ENCODE measurements at places on chromosomes 1 and 21.
A peak's percentile ranks its signal among the peaks of the same experiment; 100 is the strongest.

GRCh38 chr1:62528015-62528414 is 69.3 kb upstream of the ANGPTL3 start:
- no peak for DNase-seq

- no peak for DNase-seq
Measured at GRCh38 chr1:204219971-204220616, 6.3 kb upstream of the GOLT1A start.

- no peak for DNase-seq
Measured at GRCh38 chr1:182527680-182528079, 61.4 kb downstream of the RNASEL start.

- DNase-seq, result no peak
Measured at GRCh38 chr1:201093561-201093960, 18.7 kb downstream of the CACNA1S start.

DNA sequence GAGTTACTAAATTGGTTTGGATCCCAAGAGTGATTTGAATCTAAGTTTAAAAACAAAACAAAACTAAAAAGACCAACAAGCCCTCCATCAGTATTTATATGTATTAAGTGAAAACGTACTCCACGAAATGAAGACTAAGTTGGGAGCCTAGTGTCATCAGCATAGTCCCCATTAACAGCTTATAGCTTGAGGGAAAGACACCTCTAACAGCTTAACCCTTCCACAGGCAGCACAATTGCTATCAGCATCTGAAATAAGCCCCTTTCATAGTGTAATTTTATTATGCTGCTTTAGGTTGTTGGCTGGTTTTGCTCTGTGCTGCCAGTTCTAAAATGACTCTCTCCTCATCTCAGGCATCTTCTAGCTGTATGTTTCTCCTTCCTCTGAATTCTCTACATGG is 25.8 kb upstream of the ST6GALNAC5 start:
- no peak for DNase-seq

DNA sequence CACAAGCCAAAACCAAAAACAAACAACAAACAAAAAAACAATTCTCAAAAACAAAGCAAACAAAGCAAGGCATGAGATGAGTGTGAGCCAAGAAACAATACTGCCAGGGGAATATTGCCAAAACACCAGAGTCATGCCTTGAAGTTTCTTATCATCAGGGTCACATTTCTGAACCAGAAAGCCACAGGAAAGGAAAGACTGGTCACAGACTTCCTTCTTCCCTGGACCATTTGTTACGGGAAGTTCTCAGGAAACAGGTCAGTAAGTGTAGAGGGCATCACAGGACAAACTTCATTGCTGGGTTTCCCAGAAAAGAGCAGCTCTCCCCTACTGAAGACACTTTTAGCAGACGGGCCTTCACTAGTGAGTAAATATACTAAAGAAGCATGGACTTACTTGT is 191.2 kb downstream of the GABPA start:
- no peak for DNase-seq

- DNase-seq, result no peak
Measured at GRCh38 chr1:199667089-199667488, 360.4 kb upstream of the NR5A2 start.

- peak; percentile 66 for DNase-seq
Measured at GRCh38 chr1:226702957-226703831, 35.9 kb downstream of the ITPKB start.

DNA sequence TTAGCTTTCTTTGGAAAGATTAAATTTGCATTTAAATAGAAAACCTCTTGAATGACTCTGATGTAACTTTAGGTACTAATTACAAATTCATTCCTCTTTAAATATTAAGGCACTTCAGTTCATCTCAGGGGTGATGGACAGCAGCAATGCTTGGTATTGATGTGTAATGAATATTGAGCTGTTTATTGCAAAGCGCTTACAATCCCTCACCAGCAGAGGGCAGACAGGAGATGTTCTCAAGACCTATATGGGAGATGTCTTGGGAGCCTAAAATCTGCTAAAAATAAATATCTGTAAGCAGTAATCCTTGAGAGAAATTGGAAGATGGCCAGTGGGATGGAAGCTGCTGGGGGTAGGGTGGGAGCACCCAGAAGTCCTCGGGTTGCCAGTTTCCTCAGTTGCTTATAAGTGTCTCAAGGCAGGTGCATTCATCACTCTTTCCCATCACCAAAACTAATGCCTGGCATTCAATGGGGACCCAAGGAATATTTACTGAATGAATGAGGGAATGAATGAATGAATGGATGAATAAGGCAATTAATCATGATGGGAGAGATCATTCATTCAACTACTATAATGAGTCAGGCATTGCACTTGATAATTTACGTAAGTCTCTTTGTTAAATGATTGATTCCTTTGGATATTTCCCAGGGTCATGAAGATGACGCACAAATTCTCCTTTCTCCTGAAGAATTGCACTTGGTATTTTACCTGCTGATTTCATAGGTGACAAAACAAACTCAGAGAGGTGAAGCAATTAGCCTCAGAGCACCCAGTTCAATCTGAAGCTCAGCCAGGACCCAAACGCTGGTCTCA is 2.3 kb downstream of the KLHDC8A start:
- DNase-seq, result peak; percentile 43

GRCh38 chr1:228073061-228073856 is 9.2 kb upstream of the ARF1 start:
- peak; percentile 21 for DNase-seq

GRCh38 chr1:109263234-109263596 is 13.9 kb downstream of the CELSR2 start:
- DNase-seq, result no peak

DNA sequence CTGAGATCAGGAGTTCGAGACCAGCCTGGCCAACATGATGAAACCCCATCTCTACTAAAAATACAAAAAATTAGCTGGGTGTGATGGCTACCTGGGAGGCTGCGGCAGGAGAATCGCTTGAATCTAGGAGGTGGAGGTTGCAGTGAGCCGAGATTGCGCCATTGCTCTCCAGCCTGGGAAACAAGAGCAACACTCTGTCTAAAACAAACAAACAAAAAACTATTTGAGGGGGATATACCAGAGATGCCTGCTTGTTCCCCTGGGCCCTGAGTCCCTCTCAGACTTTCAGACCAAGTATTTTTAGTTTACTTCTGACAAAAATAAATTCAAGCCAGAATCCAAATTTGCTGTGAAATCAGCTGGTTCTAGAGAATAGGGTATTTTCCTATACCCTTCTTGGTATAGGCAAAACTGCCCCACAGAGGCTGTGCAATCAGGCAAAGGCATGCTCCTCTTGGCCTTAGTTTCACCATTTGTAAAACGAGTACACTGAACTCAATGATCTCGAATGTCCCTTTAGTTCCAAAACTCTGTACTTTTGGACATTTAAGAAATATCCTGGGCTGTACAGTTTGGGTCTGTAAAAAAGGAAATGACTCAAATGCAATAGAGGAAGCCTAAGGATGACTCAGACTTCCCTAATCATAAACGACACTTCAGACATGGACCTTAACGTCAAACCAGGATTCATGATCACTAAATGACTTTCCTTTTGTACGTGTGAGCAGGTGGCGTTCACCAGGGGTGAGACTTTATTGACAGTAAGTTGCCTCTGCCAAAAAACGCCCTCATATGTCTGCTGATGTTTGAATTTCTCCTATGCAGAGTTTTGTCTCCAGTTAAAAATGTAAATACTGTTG is 16.1 kb downstream of the ENSA start:
- peak; percentile 86 for DNase-seq

- no peak for DNase-seq
Measured at GRCh38 chr1:212458817-212459216, 26.1 kb downstream of the NENF start.
